ENCODE measurements at places on chromosomes 5 and 9.

- DNase-seq = no peak
These were observed 80.2 kb downstream of the FAM174A start for GRCh38 chr5:100615362-100615761.

DNA sequence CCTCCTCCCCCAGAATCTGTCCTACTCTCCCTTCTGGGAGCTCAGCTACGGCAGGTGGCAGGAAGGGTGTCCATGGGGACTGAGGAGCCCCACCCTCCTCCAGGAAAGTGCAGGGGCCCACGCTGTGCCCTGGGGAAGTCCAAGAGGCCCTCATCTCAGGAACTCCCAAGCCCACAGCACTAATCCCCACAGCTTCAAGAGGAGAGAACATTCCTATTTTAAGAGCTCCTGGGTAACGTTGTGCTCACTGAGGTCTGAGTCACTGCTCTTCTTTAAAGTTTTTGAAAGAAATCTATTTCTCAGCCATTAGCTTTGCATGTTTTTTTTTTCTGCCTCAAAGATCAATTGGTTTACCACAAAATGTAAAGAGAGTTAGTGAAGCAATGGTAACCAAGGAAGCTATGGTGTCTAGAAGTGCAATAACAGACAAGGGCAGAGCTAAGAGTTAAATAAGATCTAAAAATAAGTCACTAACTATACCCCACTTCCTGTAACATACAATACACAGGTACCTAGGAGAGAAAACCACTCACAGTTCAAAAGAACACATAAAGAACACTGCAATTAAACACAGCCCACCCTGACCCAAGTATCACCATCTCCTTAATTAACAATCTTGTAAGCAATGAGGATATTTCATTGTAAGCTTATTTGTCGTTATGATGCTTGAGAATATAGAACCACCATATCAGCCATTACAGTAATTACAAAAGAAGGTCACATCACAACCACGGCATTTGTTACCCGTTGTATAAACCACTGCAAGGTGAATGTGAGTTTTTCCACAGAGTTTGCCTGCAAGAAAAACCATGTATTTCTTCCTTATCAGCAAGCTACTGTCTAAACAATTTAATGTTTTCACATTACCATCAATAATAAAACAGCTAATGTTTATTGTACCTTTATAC, 382.3 kb upstream of the SLC30A5 start:
- peak; percentile 51 for DNase-seq

- DNase-seq = no peak
These were observed 443.9 kb downstream of the TLE1 start for GRCh38 chr9:81245254-81245956.

- DNase-seq = peak; percentile 50
These were observed 10.7 kb upstream of the SLC22A4 start for GRCh38 chr5:132283423-132284043.

DNA sequence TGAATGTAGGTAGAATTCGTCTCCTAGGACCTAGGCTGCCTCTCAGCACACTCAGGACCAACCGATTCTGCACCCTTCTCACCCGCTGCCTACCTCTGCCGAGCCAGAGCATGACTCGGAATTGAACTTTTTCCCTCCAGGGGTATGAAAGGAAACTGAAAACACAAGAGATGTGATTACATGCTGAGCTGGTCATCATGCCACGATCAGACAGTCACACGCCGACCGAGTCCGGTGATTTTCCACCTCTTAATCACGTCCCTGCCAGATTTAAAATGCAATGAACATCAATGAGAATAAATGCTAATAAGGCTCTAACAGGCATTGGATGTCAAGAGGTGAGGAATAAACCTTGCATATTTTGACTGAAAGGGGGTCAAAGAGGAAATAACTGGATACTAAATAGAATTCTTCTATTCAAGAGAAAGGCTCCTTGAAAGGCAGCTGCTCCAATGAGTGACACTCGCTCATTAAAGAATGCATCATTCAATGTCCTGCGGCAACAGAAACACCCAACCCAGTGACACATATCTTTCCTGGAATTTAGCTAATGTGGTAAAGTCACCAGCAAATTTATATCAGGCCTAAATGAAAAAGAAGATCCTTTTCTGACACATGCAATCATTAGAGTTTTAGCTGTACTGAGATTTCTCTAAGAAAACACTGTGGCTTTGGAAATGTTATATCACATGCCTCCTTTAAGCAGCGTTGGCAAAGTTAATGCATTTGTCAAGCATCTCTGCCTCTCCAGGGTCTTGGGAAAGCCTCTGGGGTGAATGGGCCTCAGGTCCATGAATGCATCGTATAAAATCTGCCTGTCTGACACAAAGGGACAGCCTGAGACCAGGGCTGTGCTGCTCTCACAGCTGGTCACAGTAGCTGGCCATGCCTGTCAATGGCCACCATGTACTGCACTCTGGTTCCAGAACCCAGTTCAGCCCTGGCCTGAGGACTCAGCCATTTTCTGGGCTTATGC, 128.7 kb downstream of the SPOCK1 start:
- DNase-seq = no peak

DNA sequence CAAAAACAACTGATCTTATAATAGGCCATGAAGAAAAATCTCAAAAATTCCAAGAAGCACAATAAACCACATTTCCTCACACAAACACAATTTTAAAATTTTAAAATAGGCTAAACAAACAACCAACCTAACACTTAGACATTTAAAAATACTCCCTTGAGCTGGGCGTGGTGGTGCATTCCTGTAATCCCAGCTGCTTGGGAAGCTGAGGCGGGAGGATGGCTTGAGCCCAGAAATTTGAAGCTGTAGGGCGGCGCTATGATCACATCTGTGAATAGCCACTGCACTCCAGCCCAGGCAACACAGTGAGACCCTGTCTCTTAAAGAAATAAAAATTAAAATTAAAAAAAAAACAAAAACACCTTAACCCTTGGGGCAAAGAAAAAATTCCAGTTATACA, 36.9 kb upstream of the TESK1 start:
- no peak for DNase-seq

DNA sequence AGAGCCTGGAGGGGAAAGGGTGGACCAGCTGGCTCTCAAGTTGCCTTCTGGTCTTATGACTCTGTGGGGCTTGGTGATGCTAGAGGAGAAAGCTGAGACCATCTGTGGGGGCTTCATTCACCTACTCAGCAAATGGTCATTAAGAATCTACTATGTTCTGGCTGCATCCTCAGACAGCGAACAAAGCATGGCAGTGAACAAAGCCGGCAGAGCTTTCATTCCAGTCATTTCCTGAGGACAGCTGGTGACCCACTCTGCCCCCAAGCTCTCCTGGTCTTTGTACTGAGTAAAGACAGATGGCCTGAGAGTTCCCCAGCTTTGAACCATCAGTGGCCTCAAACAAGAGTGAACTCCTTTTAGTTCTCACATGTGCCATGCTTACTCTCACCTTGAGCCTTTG, 48.0 kb downstream of the FGF1 start:
- DNase-seq = no peak

DNA sequence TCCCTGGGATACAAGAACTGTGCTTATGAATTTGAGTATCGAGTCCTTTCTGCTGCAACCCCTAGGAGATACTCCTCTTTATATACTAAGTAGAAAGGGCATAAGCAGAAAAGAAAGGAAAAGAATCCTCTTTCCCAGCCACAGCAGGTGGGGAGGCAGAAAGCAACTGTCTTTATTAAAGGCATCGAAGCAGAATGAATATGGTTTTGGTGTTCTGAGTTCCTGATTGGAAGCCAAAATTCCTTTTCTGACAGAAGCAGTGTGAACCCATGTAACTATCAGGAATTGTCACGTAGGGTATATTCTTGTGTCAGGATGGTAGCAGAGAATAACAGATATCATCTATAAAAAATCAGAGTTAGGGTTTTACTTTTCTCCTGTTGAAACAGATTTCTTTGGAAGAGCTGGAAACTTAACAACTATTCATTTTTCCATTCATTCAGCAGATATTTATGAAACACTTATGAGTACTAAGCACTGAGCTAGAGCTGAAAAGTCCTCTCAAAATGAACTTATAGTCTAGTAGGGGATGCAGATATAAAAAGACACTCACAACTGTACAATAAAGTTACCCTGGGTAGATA, 96.5 kb upstream of the LHFPL2 start:
- no peak for DNase-seq

GRCh38 chr5:45725537-45725936, 29.4 kb upstream of the HCN1 start:
- no peak for DNase-seq

- DNase-seq = no peak
These were observed 23.4 kb downstream of the ANXA6 start for GRCh38 chr5:151134228-151134627.

DNA sequence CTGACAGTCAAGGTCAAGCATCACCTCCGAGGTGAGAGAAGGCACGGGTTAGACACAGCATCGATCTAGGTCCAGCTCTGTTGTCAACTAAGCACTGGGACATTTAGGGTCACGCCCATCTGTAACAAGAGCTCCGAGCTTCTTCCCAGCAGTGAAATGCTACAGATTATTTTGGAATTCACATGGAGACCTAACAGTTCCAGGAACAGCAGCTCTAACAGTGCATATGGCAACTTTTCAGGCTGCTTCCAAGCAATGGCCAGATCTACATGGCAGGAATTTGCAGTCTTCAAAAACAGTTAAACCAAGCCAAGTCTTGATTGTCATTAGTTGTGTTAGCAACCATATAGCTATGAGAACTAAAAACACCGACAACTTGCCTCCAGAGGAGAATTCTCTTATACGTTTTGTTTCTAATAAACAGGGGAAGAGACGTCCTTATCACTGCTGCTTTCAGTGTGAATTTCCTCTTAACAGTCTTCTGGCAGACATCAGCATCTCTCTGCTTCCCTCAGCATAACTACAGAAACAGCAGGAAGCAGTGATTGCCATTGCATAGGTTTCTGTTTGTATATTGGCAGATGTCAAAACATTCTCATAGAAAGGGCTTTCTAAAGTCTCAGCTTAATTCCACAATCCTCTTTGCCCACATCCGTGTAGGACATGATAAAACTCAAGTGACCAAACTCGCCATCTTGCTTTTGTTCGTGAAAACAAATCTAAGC, 242.1 kb upstream of the DAPK1 start:
- no peak for DNase-seq

DNA sequence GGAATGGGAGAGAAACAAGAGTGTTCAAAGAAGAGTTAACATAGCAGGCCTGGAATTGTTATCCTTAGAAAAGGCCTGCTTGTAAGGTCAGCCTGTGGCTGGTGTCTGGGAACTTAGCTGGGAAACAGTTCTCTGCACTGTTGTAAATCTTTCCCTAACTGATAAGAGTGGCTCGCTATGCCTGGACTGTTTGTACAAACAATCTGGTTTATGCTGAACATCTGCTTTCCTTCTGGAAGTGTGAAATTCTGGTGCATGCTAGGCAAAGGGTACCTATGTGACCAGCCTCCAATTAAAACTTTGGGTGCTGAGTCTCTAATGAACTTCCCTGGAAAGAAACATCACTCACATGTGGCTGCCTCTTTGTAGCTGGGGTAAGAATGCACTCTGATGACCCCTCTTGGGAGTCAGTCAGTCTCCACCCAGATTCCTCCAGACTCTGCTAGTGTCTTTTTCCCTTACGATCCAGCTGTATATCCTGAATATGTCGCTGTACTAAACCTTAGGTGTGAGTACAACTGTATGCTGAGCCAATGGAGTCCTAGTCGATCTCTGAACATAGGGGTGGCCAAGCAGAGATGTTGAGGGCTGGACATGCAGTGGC, 16.5 kb downstream of the SPARC start:
- no peak for DNase-seq

GRCh38 chr5:57422993-57423392, 59.6 kb downstream of the ACTBL2 start:
- DNase-seq = no peak

- DNase-seq = no peak
These were observed 1.0 kb upstream of the MCC start for GRCh38 chr5:113489299-113489698.

DNA sequence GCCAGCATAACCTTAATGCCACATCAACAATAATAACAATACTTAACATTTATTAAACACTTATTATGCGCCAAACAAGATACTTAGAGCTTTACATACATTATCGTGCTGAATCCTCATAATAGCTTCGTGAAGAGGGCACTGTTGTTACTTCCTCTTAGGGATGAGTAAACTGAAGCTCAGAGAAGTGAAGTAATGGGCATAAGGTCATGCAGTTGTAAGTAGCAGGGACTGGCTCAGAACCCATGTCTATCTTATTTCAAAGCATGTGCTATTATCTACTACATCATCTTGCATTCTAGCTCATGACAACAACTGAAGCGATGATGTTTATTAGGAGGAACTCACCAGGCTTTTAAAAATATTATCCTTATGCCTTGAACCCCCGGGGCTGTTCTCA, 34.9 kb upstream of the PPP3R2 start:
- no peak for DNase-seq

DNA sequence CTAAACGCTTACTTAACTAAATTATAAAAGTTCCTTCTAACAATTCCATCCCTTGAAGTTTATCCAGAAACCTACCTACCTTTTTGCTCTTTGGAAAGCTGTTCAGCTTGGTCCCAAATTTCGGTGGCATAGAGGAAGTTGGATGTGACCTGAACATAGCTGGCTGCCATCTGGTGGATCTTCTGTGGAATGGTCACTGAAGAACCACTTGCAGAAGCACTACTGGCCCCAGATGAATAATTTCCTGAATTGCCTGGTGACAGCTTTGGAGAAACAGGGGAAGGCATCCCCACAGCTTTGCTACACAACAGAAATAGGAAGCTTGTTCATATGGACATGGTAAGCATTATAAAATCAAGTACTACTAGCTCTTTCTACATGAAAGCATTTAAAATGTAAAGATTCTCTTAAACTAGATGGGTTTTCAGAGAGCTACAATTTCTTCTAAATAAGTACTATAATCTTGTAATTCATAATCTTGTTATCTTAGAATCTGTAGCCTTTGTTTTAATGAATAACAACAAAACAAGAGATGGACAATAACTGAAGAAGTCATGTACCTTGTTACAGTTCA, 9.9 kb downstream of the LEAP2 start:
- no peak for DNase-seq

GRCh38 chr9:17589771-17590170, 10.9 kb downstream of the SH3GL2 start:
- no peak for DNase-seq

- no peak for DNase-seq
These were observed 596.1 kb downstream of the ELAVL2 start for GRCh38 chr9:23229890-23230317.

DNA sequence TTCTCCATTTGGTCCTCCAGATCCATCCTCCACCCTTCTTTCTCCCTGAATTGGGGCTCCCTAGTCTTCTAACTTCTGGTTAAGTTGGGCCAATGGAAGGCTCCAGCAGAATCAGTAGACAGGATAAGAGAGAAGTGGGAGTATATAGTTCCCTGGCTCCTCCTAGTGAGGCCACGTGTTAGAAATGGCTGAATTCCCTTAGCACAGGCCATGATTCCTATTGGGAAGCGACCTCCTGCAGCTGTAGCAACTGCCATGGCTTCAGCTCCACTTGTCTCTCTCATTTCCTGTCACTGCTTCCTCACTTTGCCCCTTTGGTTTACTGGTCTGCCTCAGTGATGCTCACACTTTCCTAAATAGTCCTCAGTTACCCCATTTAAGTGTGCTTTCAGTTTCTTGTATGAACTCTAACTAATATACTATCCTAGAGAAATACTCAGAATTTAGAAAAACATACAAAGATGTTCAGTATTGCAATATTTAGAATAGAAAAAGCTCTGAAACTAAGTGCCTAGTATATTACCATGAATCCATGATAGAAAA, 104.8 kb upstream of the SMARCA2 start:
- no peak for DNase-seq
